ENCODE measurements at places on chromosomes 5 and 9.

- DNase-seq: no peak
Measured at GRCh38 chr5:83549674-83550073, 78.1 kb downstream of the VCAN start.

DNA sequence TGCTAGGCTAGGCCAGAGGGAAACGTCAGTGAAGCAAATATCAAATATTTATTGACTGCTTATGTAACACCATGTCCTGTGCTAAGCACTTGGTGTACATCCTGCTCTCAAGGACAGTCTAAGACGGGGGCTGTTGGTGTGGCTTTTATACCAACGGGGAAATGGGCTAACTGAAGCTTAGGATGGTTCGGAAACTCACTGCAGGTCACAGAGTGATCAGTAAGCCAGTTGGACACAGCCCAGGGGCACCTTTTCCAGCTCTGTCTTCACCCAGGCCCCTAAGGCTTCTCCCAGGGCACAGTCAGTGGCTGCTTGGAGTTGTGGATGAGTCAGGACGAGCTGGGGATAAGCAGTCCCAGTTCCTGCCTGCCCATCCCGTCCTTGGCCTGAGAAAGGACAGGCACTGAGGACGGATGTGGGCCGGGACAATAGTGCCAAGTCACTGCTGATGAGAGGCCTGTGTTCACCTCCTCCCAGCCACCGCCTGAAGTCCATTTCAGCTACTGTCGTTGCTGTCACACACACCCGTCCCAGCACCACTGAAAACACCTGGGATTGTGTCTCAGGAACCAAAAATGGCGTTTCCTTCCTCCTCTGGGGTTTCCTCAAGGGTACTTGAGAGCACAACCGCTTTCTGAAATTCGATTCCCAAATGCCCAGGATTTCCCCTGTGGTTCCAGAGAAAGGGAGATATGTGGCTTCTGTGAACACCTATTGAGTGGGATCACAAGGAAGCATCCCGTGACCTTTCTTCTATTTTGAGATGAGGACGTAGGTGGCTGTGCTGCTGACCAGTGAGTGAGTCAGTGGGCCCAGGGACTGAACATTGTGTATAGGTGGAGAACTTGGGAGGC, 17.5 kb upstream of the SPRY4 start:
- no peak for DNase-seq

- no peak for DNase-seq
Measured at GRCh38 chr5:168592014-168592368, 12.8 kb upstream of the PANK3 start.

- DNase-seq: no peak
Measured at GRCh38 chr5:170863646-170864045, 1.8 kb downstream of the RANBP17 start.

GRCh38 chr9:35537913-35538312, 48.0 kb downstream of the RUSC2 start:
- no peak for DNase-seq

- DNase-seq: no peak
Measured at GRCh38 chr5:12237837-12238575, 333.8 kb upstream of the CTNND2 start.

DNA sequence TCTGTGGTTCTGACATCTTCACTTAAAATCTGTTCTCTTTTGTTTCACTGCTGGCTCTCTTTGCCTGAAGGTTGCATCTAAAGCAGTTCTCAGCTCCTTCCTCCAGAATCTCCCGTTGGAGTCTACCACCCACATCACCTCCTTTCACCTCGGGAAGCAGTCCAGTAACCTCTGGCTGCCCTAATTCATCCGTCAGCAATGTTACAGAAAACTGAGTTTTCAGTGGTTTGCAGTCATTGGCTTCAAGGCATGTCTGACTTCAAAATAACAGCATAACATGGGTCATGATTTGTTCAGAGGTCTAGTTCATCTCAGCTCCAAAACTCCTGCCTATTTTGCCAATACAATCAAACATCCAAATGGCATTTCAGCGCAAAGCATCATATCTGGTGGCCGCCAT, 107.7 kb downstream of the GOLPH3 start:
- DNase-seq: no peak

DNA sequence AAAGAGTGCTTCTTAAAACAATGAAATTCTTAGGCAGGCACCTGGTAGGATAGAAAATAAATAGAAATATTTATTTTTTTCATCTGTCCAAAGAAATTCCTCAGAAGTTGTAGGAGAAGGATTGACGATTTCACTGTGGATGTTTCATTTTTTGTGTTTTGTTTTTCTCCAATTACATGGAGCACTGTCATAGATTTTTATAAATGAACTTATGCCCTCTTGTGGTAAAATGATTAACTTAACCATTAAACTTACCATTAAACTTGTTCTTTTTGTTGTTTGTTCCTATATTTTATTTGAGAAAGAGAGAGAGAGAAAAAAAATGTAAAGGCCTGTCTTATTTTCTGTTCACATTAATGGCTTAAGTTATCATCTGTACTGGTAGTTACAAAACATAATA, 339.2 kb downstream of the PRR16 start:
- peak; percentile 49 for DNase-seq

GRCh38 chr9:68500457-68501381, 40.0 kb downstream of the TMEM252 start:
- DNase-seq: peak; percentile 39

GRCh38 chr9:12183321-12183720, 509.9 kb upstream of the TYRP1 start:
- no peak for DNase-seq

GRCh38 chr5:68007451-68007850, 208.1 kb upstream of the PIK3R1 start:
- DNase-seq: no peak

GRCh38 chr9:99690573-99690972, 131.1 kb upstream of the NR4A3 start:
- no peak for DNase-seq

- no peak for DNase-seq
Measured at GRCh38 chr5:83179966-83180365, 102.6 kb downstream of the XRCC4 start.

DNA sequence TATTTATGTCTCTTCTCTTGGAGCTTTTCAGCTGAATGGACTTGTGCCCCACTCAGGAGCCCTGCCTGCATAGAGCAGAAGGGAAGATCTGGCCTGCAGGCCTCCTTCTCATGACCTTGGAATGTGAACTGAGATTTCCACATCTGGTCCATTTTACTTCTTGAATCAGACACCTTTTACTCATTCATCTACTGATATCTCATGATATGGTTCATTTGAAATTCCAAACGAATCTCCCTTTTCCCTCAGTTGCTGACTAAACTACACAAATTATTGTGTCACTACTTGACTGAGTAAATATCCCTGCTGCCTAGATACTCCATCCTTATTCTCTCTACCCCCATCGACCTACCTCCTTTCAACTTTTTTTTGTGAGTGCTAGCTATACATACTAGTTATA, 138.7 kb downstream of the PLCXD3 start:
- no peak for DNase-seq

- no peak for DNase-seq
Measured at GRCh38 chr5:137145721-137146120, 353.4 kb downstream of the SPOCK1 start.
